ENCODE measurements at places on chromosomes 3 and 15.
A peak's percentile ranks its signal among the peaks of the same experiment; 100 is the strongest.

DNA sequence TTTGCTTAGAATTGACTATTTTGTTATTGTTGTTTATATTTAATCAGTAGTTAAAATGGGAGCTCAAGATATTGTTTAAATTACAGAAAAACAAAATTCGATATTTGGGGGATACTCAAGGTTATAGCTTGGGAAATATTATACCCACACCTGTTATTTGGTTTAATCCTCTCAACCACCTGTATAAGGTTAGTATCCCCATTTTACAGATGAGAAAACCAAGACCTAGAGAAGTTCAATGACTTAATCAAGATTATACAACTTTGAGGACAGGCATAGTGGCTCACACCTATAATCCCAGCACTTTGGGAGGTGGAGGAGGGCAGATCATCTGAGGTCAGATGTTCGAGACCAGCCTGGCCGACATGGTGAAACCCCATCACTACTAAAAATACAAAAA lies 39.8 kb upstream of the CA12 start:
- DNase-seq, result no peak

GRCh38 chr3:186669378-186670084 lies 3.7 kb downstream of the HRG start:
- no peak for DNase-seq

DNA sequence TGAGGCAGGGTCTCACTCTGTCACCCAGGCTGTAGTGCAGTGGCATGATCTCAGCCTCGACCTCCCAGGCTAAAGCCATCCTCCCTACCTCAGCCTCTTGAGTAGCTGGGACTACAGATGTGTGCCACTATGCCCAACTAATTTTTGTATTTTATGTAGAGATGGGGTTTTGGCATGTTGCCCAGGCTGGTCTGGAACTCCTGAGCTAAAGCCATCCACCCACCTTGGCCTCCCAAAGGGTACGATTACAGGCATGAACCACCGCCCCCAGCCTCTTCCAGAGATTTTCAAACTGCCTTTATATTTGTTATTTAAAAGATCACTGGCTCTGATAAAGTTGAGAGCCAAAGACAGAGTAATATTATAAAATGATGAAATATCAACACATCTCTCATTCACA lies 37.3 kb downstream of the BSN start:
- no peak for DNase-seq

- DNase-seq, result peak; percentile 16
Measured at GRCh38 chr3:57557085-57557537, 1.0 kb downstream of the PDE12 start.

DNA sequence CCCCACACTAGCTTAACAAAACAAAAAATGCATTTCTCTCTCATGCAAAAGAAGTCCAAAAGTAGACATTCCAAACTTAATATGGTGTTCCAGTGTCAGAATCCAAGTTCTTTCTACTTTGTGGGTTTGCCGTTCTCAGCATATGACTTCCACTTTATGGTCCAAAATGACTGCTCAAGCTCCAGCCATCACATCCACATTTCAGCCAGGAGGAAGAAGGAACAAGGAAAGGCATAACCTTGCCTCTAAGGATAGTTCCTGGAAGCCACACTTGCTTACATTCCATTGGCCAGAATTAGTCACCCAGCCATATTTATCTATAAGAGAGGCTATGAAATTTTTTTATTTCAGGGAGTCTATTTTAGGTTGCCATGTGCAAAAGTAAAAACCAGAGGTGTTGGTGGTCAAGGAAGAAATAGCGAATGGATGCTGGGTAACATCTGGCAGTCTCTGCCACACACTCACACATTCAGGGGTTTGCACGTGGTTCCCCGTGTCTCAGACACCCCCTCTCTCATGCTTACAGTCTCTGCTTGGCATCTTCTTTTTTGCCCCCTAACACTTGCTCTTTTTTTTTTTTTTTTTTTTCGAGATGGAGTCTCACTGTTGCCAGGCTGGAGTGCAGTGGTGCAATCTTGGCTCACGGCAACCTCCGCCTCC lies 69.3 kb downstream of the RPL39L start:
- DNase-seq, result no peak

- no peak for DNase-seq
Measured at GRCh38 chr3:186169379-186169778, 60.5 kb upstream of the ETV5 start.

DNA sequence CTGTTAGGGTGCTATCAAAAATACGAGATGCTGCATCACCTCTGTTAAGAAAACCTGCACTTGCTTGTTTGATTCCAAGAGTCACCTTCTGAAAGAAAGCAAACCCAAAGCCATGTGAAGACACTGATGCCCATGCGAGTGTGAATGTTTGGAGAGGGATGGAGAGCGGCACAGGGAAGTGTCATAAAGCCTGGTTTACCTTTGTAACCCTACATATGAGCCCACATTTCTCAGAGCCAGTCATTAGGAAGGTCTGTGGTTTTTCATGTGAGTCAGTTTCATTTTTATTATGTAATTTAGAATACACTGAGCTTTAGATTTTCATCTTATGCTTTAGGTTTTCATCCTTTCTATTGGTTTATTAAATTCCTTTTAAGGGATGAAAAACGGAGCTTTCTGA lies 896.8 kb downstream of the ROBO1 start:
- DNase-seq, result no peak

DNA sequence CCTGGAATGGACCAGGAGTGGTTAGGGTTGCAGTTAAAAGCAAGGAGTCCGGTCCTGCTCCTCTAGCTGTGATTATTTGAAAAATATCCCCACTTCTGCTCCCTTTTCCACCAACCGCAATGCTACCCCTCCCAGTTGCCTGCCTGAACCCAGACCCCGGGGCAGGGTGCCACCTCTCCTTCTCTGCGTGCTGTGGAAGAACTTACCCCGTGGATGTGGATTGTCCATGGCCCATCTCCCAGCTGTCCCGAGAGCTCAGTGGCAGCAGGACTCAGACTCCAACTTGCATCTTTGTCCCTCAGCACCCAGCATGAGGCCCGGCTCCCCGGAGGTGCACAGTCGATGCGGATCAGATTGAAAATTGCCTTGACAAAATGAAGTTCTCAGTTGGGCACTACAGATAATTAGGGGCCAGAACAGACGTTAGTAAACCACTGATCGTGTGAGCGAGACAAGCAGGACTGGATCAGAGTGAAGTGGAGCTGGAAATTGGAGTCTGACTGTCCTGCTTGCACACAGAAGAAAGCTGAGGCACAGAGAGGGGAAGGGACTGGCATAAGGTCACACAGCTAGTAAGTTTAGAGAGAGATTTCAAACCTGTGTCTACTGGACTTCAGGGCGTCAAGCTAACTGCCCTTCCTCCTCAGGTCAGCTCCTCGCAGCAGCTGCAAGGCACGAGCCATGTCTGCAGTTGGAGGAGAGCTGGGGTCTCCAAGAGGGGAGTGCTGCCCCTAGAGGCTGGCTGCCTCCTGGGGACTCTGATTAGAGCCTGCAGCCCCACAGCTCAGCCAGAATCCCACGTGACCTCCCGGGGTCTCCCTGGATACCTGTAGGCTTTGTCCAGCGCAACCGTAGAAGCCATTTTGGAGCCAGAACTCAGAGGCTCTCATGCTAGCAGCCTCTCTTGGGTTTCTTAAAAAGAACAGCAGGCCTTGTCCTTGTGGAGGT lies 14.7 kb downstream of the SLC6A1 start:
- no peak for DNase-seq

- no peak for DNase-seq
Measured at GRCh38 chr15:80567721-80568157, 127.4 kb upstream of the ABHD17C start.

- DNase-seq, result peak; percentile 45
Measured at GRCh38 chr3:4688411-4688810, 195.3 kb downstream of the ITPR1 start.

DNA sequence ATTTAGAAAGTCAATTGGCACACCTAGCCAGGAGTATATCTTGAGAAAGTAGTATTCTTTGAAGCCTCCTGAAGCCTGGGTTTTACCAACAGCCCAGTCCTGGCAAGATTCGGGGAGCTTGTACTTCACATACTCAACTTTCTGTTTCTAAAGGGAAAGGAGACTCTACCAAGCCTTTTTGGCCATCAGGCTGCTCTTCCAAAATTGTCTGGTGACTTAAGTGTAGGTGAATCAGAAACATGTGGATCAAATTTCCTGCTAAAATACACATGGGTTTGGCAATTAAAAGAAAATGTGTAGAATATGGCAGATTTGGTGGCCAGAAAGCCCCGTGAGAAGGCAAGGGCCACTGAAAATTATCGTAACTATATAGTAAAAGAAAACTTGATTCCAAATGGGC lies 15.9 kb upstream of the GREM1 start:
- no peak for DNase-seq

DNA sequence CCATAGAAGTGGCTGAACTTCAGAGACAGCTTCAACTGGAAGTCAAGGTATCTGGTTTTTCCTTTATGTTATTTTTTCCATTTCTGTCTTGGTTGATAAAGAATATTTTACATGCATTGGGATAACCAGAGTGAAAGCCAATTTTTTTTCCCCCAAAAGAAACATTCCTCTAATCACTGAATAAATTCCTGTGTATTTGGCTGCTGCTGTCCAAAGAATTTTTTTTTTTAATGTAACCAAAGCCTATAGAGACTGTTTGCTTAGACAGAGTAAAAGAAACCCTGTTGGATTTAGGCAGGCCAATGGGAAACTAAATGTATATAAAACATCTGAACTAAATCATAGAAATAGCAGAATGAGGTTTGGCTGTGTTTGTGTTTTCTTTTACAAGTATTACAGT lies 75.2 kb downstream of the CGNL1 start:
- DNase-seq, result no peak

DNA sequence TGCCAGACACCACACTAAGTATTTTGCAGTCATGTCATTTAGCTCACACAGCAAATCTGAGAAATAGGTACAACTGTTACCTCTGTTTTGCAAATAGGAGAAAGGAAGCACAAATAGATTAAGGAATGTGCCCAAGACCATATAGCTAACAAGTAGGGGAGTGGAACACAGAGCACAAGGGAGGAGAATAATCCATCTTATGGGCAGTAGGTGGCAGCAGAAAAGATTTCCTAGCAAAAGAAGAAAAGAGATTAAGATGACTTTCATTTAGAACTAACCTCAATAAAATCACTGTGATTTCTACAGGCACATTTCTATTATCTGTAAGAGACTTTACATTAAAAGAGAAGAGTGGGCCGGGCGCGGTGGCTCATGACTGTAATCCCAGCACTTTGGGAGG lies 49.1 kb downstream of the NR1I2 start:
- no peak for DNase-seq

GRCh38 chr3:65854606-65855304 lies 184.0 kb downstream of the MAGI1 start:
- DNase-seq, result no peak

DNA sequence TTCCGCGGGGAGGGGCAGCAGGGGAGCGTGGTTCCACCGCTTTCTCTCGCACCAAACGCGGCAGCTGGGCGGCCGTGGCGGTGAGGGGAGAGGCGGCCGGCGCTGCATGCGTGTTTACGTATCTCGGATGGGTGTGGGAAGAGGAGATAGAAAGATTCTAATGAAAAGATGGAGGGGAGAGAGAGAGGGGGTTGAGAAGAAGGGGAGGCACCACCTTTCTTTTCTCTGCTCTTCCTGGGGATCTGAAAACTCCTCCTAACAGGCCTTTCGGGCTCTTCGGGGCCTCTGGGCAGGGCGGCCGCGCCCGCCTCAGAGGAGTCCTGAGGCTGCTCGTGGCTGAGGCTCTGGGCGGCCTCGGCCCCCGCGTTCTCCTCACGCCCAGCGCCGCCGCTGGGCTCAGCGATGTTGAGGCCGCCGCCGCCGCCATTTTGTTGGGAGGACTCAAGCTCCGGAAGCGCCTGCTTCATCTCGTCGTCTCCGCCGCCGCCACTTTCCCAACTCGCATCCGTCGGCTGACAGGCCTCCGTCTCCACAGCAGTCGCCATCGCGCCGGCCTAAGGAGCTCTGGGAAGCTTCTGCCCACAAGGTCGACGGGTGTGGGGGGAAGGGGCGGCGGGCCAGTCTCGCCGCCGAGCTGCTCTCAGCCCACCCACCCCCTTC lies 473 bp downstream of the TASOR start:
- peak; percentile 17 for DNase-seq

GRCh38 chr3:43285644-43286043 lies 696 bp upstream of the SNRK start:
- no peak for DNase-seq

GRCh38 chr3:22199095-22199494 lies 448.1 kb upstream of the ZNF385D start:
- no peak for DNase-seq

GRCh38 chr15:42921342-42921731 lies 759 bp upstream of the TTBK2 start:
- DNase-seq, result no peak

- no peak for DNase-seq
Measured at GRCh38 chr3:42736081-42736480, 33.5 kb upstream of the HHATL start.

DNA sequence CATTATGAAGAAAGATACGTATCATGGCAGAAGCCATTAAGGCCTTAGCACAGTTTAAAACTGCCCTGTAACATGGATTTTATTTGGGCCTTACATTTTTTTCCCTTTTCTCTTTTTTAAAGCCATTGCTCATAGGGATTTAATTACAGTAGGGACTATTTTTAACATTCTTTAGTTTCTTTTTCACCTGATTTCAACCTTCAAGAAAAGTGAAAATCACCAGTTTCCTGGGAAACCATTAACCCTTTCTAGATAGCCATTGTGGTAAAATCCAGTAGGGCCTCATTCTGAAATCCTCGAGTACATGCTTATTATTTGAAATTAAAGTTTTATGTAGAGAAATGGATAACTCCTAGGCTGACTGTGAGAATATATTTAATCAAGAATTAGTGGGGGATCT lies 3.1 kb downstream of the SPRED1 start:
- DNase-seq, result no peak

- peak; percentile 42 for DNase-seq
Measured at GRCh38 chr3:124217542-124217941, 225.6 kb upstream of the ROPN1 start.

GRCh38 chr3:28050120-28050519 lies 191.3 kb upstream of the CMC1 start:
- DNase-seq, result no peak

- DNase-seq, result peak; percentile 98
Measured at GRCh38 chr15:32855942-32856341, 138.1 kb downstream of the GREM1 start.

DNA sequence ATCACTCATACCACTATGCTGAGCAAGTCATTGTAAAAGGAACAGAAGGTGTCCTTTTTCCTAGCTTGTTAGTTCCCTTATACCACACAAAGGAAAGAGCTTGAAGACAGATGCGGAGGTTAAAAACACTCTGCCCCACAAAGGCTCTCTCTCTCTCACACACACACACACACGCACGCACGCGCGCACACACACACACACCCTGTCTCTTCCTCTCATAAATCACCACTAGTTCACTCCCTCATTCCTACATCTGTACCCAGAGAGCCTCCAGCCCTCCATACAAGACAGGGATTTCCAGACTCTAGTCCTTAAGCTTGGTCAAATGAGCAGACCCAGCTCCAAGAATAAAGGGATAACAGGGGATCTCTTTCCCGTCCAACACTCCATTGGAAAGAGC lies 120.1 kb upstream of the THBS1 start:
- DNase-seq, result no peak

GRCh38 chr3:59680919-59681318 lies 631.1 kb upstream of the CFAP20DC start:
- no peak for DNase-seq

All from skeletal muscle cell (primary cell).